ENCODE measurements at places on chromosomes 7 and 10.

DNA sequence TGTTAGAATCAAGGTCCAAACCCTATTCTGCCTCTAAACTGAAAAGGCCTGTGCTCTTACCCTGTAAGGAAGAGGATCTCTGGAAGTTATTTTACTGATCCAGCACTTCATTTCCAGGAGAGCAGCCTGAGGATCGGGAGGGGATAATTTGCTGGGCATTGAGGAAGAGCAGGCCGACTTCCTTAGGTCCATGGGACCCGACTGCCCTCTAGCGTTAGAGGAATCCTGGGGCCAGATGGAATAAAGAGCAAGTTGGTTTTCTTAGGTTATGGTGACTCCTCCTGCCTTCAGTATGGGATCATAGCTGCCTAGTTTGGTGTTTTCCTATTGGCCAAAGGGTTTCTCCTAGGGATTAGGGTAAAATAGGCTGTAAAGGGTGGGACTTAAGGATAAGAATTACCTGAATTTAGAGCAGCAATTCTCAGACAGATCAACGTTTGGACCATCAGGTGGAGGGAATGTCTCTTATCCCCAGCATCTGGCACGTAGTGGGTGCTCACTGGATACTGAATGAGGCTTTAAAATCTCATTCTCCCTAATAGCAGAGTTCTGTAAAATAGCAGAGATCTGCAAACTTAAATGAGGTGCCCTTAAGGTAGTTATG is 40.0 kb upstream of the SORBS1 start:
- no peaks in the 10 kb centered on the region for H3K36me3 ChIP-seq
- H3K27ac ChIP-seq, result no peak overlapping the region
- H3K4me3 ChIP-seq, result no peak overlapping the region
- no peaks in the 10 kb centered on the region for H3K27me3 ChIP-seq

DNA sequence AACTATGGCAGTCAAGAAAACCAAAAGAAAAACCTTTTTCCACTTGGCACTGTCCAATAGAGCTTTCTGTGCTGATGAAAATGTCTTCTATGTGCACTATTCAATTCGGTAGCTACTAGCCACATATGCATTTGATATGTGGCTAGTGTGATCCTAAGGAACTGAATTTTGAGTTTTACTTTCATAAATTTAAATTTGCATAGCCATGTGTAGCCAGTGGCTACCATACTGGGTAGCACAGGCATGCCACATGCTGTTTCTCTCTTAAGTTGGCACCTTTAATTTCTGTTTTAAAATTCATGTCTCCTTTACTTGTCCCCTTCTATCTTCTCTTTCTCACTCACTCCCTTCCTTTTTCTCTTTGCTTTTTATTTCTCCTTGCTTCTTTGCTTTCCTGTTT is 455.7 kb downstream of the AUTS2 start:
- H3K4me1 ChIP-seq, result no peaks in the 10 kb centered on the region
- H3K4me3 ChIP-seq, result no peak overlapping the region
- DNase-seq, result no peak

GRCh38 chr10:71736570-71736952 is 17.0 kb upstream of the C10orf105 start:
- peak overlapping the region; percentile 57 for H3K4me3 ChIP-seq
- H3K4me1 ChIP-seq, result peaks cover 99% of the 10 kb centered on the region
- H3K36me3 ChIP-seq, result no peaks in the 10 kb centered on the region
- H3K27ac ChIP-seq, result peak overlapping the region; percentile 98

DNA sequence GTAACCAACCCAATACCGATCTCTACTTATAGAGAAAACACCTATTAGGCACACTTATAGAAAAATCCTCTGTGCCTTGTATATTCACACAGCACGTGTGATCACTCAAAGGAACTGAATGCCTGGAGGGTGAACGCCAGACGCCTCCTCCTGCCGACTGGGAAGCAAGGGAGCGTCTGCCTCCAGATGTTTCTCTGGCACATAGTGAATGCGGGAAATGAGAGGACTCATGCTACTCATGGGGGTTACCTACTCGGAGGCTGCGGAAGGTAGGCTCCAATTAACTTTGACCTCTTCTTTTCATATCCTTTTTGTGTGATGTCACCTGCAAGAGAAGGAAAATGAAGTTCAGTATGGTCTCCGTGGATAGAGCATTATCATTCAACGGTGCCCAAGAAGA is 203.3 kb downstream of the DIP2C start:
- no peak for DNase-seq
- peak overlapping the region; percentile 85 for H3K27ac ChIP-seq
- no peaks in the 10 kb centered on the region for H3K27me3 ChIP-seq
- peaks cover 20% of the 10 kb centered on the region for H3K4me1 ChIP-seq

DNA sequence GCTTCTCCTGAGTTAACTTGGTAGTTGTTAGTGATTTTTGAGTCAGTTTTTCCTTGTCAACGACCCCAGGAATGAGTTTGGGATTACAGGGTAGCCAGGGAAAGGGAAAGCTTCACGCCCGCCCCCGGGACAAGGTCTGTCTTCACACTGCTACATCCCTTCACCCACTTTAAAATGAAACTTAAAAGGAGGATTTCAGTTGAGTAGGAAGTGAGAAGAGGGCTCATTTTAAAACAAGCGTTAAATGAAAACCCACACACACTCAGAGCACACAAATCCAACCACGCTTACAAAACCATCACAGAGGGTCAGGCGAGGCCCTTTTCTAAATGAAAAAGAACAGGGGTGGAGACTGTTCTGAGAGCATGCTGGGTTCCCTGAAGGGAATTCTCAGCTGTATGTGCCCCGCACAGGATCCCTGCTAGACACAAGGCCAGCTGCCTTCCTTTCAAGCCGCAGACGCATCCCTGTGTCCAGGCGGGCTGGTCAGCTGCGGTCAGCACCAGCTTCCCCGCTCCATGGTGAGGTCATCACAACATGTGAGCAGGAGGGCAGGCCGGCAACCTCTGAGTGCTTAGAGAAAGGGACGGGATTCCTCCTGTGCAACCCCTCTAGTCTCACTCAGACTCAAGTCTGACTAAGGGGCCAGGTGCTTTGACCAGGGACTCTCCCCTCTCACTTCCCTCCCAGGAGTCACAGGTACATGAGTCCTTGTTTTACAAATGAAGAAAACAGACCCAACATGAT is 111.8 kb downstream of the EGFR start:
- peak; percentile 28 for DNase-seq
- H3K27ac ChIP-seq, result no peak overlapping the region
- peaks cover 11% of the 10 kb centered on the region for H3K27me3 ChIP-seq

DNA sequence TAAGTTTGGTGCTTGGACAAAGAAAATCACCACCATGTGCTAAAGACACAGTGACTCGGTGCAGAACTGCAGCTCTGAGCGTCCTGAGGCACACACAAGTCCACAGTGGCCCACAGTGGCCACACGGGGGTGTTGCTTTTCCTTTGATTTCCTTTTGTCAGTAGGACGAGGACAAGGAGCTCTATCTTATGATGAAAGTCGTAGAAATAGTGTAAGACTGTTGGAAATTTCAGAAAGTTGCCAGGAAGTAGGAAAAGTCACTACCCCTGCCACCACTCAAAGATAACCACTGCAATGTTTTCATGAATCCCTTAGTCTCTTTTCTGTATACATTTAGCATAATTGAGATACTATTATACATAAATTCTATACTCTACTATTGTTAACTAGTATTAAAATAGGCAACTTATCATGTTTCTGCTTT is 146.0 kb downstream of the TNS3 start:
- peak; percentile 11 for DNase-seq
- no peak overlapping the region for H3K27ac ChIP-seq
- H3K27me3 ChIP-seq, result no peaks in the 10 kb centered on the region
- H3K4me3 ChIP-seq, result no peak overlapping the region

DNA sequence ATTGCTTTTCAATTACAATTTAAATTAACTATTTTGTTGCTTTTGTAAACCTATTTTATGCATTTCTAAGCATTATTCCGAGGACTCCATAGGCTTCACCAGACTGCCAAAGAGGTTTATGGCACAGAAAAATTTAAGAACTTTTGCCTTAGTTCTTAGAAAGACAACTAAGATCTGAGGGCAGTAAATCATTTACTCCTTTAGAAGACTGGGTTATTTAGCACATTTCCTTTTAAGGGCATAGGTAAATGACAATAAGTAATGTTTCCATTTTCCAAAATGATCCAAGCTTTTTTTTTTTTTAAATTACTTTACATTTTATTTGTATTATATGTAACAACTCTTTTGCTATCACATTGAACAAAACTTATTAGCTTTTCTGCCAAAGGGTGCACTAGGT is 15.0 kb upstream of the STEAP4 start:
- no peak overlapping the region for H3K4me3 ChIP-seq
- no peak overlapping the region for H3K27ac ChIP-seq

DNA sequence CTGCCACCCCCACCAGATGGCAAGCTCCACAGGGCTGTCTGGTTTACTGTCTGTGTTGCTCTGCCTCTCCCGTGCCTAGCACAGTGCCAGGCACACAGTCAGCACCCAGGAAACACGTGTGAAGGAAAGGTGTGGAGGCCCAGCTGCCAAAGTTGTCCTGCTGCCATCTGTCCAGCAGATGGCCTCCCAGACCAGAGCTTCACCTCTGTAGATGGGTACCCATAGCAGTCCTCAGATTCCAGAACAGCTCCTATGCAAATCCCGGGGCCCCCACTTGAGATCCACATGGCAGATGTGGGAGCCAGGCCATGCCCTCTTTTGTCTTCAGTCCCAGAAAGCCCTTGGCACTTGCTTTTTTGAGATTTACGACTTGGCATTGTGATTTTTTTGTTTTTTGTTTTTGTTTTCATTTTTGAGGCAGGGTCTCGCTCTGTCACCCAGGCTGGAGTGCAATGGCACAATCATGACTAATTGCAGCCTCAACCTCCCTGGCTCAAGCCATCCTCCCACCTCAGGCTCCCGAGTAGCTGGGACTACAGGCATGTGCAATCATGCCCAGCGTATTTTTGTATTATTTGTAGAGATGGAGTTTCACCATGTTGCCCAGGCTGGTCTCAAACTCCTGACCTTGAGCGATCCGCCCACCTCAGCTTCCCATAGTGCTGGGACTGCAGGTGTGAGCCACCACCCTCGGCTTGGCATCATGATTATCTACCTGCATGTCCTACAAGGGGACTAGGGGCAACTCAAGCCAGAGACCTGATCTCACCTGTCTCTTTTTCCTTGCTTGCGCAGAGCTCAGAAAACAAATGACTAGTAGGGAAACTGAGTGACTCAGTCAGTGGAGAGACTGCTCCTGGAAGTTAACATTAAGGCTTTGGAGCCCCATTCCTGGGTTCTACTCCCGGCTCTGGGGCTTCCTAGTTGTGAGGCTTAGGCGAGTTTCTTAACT is 16.9 kb upstream of the PALD1 start:
- peak; percentile 72 for DNase-seq
- no peaks in the 10 kb centered on the region for H3K36me3 ChIP-seq
- H3K4me1 ChIP-seq, result peaks cover 5% of the 10 kb centered on the region
- no peak overlapping the region for H3K4me3 ChIP-seq

DNA sequence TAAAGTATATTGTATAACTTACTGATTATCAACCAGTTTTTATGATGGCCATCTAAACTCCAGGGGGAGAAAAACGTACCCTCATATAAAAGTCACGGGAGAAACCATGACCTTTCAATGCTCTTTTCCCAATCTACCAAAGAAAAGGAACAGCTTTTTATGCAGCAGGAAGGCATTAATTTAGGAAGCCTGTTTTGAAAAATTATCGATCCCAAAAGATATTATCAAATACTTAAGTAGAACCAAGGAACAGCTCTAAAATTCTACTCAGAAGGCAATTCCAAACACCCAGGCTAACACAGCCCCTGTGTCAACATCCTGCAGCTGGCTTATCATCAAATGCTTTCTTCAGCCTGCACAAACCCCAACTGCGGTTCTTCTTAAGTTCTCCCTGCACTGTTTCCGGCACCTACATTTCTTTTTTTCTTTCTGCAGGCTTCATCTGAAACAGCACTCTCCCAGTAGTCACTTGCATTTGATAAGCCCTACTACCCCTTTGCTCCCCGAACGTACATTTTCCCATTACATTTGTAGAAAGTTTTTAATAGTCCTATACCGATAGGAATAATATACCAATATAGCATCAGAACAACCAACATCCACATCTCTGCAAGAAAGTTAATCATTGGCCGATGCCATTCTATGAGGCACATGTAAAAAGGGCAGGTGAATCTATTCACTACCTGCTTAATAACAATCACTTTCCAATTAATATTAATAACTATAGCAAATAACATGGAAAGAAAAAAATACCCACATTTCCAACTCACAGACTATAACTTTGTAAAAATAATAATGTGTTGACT is 47.9 kb downstream of the PIP4K2A start:
- no peaks in the 10 kb centered on the region for H3K36me3 ChIP-seq
- peak overlapping the region; percentile 73 for H3K4me3 ChIP-seq
- H3K4me1 ChIP-seq, result peaks cover 76% of the 10 kb centered on the region
- H3K27me3 ChIP-seq, result no peaks in the 10 kb centered on the region

DNA sequence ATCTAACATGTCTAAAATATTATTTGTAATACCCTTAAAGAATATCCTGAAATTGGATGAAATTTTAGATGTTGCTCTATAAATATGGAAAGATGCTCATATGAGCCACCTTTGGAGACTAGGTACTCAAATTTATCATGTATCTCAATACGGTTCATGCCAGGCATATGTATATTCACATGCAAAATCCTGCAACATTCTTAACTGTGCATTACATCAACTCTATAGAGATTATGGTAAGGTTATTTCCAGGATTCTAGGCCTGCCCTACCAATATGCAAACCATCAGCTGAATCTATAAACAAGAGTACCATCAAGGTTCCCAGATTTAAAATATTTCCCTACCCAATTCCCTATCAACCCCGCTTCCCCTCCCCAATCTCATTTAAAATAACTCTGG is 27.5 kb downstream of the OSBPL3 start:
- no peak overlapping the region for H3K27ac ChIP-seq
- no peaks in the 10 kb centered on the region for H3K27me3 ChIP-seq
- peaks cover 2% of the 10 kb centered on the region for H3K36me3 ChIP-seq
- DNase-seq, result no peak
- H3K4me3 ChIP-seq, result no peak overlapping the region

DNA sequence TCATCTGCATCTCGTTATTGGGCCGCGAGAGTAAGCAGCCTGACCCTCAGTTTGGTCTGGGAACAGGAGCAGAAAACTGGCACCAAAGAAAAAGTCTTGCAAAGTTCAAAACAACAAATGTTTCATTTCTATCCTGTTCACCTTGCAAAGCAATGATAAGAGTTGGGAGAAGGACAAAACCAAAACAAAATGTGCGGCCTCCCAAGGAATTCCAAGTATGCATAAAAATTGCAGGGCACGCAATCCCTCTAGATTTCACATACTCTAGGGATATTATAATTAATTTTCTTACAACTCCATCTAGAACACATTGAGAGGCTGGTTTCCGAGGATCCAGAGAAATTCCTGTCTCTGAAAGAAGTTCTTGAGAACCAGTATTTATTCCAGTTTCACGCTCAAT is 20.1 kb downstream of the CHUK start:
- H3K27me3 ChIP-seq, result no peaks in the 10 kb centered on the region
- peaks cover 22% of the 10 kb centered on the region for H3K36me3 ChIP-seq
- H3K27ac ChIP-seq, result no peak overlapping the region
- no peaks in the 10 kb centered on the region for H3K4me1 ChIP-seq
- DNase-seq, result no peak

Measured in activated naive CD4-positive, alpha-beta T cell treated with anti-CD3 and anti-CD28 coated beads for 36 hours (primary cell).